ENCODE measurements at places on chromosomes 7 and 10.

- no peak for DNase-seq
These were observed 370.7 kb downstream of the PPP1R3A start for GRCh38 chr7:113548137-113548536.

DNA sequence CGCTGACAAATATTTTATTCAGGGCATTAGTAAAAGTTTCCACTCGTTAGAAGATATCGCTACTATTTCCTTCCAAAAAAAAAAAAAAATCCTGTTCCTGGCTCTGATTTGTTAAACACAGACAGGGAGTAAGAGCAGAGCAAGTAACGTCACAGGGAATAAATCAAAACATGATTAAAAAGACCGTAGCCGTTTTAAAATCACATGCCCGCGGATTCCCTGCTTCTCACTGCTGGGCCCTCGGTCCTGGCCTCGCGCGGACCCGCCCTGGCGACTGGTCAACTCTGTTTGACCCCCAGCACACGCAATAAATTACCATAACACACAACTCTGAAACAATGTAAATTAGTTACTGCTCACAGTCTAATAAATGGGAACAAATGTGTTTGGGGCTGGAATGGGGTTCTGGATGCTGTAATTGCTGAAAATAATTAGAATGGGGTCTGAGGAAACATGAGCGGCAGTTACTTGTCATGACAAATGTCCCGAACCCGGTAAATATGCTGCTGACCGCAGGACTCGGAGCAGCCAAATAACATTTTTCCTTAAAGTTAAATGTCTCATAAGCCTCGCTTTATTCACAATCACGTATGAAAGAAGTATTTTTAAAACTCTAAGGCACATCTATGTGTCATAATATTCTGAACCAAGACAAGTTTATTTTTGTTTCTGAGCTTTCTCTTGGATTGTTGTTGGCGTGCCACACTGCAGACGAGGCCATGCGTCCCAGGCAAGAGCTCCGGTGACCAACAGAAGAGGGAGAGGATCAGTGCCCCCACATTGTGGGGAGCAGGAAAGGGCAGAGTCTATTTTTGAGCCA lies 17.9 kb downstream of the EBF3 start:
- no peak for DNase-seq

DNA sequence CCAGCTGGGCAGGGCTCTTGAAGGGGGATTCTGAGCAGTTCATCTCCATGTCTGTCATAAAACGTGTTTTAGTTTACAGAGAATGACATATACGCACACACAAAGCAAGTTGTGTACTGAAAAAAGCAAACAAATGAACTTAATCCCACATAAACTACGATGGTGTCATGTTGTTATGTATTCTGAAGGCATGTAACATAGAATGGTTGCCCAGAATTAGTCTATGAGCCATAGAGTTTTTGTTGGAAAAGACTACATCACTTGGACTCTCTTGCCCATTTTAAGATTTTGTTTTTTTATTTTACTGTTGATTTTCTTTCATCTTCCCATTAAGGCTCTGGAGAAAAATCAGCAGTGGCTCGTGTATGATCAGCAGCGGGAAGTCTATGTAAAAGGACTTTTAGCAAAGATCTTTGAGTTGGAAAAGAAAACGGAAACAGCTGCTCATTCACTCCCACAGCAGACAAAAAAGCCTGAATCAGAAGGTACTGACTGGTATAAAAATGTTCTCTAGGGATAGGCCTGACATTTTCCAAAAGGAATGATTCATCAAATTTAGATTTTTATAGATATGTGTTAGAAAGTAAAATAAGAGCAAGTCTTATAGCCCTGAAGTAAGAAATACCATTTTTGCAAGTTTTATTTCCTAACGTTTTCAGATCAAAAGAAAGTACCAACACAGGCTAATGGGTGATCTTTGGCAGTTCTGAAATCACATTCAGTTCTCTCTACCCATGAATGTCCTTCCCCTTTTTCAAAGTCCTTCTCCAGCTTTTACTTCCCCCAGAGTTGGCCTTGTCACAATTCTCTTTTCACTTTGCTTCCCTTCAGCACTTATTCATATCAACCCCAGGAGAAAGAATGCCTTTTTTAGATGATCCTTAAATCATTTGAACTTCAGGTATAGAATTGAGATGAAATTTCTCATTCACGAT lies 18.9 kb downstream of the CEP55 start:
- no peak for DNase-seq

DNA sequence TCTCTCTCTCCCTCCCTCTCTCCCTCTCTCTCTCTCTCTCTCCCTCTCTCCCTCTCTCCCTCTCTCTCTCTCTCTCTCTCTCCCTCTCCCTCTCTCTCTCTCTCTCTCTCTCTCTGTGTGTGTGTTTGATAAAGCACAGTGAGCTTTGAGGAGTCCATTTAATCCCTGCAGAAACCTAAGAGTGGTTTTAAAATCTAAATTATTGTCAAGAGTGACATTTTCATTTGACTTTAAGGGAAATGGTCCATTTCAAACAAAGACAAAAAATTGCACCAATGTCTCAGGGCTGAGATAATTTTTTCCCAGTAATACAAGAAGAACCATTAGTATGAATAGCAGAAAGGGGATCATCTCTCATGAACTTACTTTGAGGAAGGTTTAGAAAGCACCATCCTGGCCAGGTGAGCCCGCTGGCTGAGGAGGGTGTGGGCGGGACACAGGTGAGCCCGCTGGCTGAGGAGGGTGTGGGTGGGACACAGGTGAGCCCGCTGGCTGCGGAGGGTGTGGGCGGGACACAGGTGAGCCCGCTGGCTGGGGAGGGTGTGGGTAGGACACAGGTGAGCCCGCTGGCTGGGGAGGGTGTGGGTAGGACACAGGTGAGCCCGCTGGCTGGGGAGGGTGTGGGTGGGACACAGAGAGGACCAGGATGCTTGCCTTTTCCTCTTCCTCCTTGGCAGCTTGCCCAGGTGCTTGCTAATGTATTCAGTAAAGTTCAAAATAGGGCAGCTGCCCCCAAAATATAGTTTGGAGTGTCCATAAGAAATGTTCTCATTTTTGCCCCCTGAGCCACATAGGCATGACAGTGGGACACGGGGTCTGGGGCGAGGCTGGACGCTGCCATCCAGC lies 125.0 kb downstream of the DNAJB6 start:
- no peak for DNase-seq

DNA sequence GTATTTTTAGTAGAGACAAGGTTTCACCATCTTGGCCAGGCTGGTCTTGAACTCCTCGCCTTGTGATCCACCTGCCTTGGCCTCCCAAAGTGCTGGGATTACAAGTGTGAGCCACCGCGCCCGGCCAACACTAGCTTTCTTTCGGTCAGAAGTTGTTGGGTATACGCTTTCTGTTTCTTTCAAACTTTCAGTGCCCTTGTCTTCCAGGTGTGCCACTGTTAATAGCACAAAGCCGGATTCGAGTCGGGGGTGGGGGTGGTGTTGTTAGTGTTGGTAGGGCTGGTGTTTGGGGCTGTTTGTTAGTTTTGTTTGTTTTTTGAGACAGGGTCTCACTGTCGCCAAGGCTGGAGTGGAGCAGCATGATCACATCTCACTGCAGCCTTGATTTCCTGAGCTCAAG lies 33.8 kb upstream of the NANOS1 start:
- no peak for DNase-seq

DNA sequence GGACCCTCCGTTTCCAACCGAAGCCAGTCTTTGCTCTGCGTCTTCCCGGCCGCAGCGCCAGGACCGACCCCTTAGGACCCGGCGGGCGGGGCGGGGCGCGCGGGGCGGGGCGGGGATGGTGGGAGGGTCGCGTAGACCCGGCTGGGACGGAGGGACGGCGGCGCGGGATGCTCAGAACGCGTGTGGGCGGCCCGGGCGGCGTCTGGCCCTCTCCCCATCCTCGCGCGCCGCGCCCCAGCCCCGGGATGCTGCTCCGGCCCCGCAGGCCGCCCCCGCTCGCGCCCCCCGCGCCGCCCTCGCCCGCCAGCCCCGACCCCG lies at the start of gene UTF1:
UTF1 (plus strand) TSS at position 174 of the 318 bp plus-strand sequence; CDS start at position 246, 72 bp downstream.
- DNase-seq = no peak

- no peak for DNase-seq
These were observed 5.4 kb upstream of the PRF1 start for GRCh38 chr10:70607936-70608335.

DNA sequence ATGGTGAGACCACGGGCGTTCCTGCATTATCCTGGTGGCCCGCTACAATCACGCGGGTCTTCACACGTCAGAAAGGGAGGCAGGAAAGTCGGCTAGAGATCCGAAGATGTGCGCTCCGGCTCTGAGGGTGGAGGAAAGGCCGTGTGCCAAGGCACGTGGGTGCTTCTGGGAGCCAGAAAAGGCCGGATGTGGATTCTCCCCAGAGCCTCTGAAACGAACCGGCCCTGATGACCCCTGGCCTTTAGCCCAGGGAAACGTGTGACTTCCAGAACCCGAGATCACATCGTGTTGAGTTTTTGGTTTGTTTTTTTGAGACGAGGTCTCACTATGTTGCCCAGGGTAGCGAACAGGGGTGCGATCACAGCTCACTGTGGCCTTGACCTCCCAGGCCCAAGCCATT lies 244.2 kb downstream of the ELFN1 start:
- DNase-seq = no peak

GRCh38 chr10:29482591-29483431 lies 152.0 kb downstream of the SVIL start:
- no peak for DNase-seq

DNA sequence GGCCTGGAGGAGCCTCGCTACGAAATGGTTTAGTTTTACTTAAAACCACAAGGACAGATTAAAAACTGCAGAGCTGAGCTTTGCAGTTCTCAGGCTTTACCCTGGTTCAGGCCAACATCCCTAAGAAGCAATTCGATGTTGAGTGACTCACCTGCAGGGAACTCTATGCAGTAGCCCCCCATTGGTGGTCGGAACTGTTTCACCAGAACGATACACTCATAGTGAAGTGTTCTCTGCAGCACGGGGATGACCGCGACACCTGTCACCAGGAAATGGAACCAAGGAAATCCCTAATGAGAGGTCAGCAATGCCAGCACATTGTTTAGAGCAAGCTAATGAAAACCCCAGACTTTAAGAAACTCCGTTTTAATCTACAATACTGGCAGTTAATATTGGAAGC lies 18.0 kb downstream of the NUDT5 start:
- no peak for DNase-seq

DNA sequence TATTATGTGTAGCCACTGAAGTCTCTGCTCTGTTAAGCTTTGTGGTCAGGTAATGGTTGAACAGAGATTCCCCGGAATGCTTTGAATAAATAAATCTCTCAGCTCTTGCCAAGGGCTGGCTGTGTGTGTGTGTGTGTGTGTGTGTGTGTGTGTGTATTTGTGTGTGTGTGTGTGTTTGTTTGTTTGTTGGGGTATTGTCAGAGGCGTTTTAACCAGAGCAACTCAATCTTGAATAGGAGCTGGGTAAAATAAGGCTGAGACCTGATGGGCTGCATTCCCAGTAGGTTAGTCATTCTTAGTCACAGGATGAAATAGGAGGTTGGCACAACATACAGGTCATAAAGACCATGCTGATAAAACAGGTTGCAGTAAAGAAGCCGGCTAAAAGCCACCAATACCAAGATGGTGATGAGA lies 256.2 kb upstream of the CACNA2D1 start:
- DNase-seq = no peak

DNA sequence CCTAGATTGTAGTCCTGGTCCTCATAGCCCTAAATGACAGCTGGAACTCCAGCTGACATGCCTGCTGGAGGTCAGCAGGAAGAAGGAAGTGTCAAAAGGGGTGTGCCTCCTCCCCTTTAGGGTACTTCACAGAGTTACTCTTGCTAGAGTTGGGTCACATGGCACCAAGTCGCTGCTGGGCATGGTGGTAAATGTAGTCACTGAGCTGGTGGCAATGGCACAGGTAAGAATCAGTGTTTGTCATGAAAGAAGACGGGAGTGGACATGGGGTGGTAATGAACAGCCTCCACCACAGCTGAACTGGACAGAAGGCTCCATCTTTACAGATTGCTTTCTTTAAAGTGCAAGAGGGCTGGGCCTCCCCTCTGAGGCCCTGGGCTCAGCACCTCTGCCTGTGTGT lies 122.3 kb downstream of the ACTR3B start:
- no peak for DNase-seq

- peak; percentile 19 for DNase-seq
These were observed 863 bp downstream of the CCNY start for GRCh38 chr10:35336921-35337823.

DNA sequence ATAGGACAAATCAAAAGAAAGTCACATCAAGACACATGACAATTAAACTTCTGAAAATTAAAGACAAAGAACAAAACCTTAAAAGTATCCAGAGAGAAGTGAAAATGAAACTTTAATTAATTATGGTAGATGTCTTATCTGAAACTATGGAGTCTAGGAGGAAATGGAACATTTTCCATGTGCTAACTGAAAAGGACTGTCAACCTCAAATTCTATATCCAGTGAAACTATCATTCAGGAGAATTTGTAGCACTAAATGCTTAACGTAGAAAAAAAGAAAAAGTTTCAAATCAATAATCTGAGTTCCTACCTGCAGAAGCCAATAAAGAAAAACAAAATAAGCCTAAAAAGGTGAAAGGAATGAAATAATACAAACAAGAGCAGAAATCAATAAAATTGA lies 33.1 kb upstream of the C10orf71 start:
- DNase-seq = no peak

GRCh38 chr10:63262430-63263073 lies 129.4 kb downstream of the NRBF2 start:
- DNase-seq = no peak

- DNase-seq = no peak
These were observed 59.2 kb upstream of the ANTXRL start for GRCh38 chr10:46227571-46227935.

DNA sequence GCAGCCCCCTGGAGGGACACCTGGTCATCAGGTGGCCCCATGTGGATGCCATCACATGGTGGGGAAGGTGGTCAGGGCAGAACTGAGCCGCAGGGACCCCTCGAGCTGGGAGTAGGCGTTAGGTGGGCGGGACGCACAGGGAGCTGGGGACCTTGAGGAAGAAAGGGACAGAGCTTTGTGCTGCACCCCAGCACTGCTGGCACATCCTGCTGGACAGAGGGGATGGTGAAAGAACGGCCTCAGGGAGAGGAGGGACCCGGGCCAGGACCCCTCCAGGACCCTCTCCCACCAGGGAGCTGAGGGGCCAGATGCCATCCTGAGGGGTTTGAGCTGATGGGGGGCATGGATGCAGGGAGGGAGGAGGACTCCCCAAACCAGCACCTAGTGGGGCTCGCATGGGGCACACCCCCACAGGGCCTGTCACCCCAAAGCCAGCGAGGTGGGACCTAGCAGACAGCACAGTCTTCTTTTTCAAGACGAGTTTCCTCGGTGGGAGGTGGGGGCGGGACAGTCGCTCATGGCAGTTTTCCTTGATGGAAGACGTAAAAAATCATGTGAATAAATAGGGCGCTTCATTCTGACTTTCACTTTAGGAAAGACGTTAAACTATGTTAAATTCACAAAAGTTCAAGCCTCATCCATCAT lies 43.3 kb downstream of the STK32C start:
- DNase-seq = no peak

All from activated T-cell treated with anti-CD3 and anti-CD28 coated beads for 4 hours (primary cell).